ENCODE measurements at places on chromosomes 5 and 9.

- DNase-seq, result no peak
Observed at GRCh38 chr5:78003450-78003849, 227.3 kb upstream of the TBCA start.

- peak; percentile 28 for DNase-seq
Observed at GRCh38 chr5:62720031-62720441, 141.4 kb downstream of the LRRC70 start.

GRCh38 chr9:129480227-129480626 lies 140.7 kb downstream of the C9orf50 start:
- DNase-seq, result no peak

GRCh38 chr5:126988021-126988569 lies 42.3 kb downstream of the MARCHF3 start:
- DNase-seq, result no peak

- no peak for DNase-seq
Observed at GRCh38 chr9:135613946-135614805, 25.2 kb downstream of the GLT6D1 start.

GRCh38 chr5:133408322-133408721 lies 204.0 kb downstream of the FSTL4 start:
- no peak for DNase-seq

DNA sequence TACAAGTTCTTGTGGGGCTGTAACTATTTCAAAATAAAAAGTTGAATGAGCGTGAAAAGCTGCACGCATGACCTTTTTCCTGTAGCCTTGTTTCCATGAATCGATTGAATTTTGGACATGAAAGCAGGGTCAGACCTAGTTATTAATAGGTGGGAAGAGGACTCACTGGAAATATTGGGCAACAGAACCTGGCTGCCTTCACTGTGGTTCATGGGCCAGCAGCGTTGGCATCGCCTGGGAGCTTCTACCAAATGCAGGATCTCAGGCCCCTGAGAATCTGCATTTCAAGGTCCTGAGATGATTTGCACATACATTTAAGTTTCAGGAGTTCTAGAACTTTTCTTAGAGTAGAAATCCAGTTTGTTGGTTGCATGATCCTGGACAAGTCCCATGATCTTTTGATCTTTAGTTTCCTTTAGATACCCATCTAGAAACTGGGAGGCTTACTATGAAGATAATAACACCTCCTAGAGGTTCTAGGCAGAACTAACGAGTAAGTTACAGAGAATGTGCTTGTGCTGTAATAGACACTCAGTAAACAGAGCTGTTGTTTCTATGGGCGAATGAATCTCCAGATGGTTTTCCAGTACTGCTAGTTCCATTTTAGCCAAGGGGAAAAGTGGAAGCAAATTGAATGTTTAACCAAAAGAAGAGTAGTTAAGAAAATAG lies 12.4 kb downstream of the ANKRD33B start:
- no peak for DNase-seq

DNA sequence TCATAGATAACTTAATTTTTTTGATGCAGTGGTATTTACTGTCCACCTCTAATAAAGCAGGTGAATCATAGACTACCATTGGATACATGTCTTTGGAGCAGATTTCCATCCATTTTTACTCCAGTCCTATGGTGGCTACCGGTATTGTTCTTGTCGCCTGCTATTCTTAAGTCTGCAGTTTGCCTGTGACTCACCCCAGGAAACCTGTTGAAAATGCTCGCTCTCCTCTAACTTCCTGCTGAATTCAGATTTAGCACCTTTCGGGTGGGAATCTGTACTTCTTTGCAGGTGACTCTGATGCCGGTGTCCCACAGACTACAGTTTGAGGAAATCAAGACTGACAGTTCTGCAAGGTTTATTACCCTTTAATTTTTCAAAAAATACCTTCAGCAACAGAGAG lies 58.8 kb upstream of the DHFR start:
- DNase-seq, result no peak

- no peak for DNase-seq
Observed at GRCh38 chr5:171122372-171122771, 186.7 kb upstream of the TLX3 start.

All from iris pigment epithelial cell (primary cell).